Right kidney (tissue), 9 donors: ENCODE measurements at places on chromosomes 16 and 17.

GRCh38 chr17:70329721-70330120, 160.4 kb downstream of the KCNJ2 start:
- no peak for DNase-seq

DNA sequence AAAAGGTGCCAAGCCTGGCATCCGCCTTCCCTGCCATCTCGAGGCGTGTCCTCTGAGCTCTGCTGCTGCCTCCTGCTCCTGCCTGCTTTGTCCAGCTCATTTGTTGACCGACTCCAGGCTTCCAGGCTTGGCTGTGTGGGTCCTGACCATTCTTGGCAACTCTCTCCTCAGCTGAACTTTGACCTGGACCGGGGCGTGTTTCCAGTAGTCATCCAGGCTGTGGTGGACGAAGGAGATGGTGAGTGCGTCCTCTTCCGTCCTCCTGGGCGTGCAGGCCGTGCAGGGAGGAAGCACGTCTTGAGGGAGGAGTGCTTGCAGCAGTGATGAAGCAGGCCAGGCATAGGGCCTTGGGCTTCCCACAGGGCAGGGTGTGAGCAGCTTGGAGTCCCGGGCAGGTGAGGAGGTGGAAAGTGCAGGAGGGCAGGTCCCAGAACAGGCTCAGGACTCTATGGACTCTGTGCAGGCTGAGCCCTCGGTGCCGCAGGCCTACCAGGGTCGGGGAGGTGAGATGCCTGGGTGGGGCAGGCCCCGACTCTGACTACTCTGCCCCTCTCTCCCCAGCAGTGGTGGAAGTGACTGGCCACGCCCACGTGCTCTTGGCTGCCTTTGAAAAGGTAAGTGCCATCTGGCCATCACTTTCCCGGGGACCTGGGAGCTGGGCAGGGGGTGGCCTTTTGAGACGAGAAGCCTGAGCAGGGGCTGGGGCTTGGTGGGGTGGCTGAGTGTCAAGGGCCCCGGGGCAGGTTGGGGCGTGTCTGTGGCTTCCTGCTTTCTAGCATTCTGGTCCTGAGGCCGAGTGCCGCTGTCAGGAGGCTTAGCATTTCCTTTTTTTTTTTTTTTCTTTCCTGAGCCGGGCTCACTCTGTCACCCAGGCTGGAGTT, 28.6 kb upstream of the NUDT16L1 start:
- no peak for DNase-seq

DNA sequence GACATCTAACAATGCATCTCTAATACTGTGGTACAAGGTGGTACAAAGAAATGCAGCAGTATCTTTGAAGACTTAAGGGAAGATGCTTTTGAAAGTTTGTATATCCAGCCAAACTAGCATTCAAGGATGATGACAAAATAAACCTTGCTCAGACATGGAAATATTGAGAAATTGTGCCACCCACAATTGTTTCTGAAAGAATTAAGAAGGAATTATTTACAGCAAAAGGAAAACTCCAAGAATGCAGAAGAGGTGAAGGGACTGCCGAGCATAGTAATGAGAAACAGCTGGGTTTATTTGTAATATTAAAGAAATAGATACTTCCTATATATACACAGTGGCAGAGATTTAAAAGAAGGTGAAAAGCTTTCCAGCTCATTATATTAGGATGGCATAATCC, 29.5 kb downstream of the PMFBP1 start:
- no peak for DNase-seq

- DNase-seq: no peak
Observed at GRCh38 chr17:82495844-82496528, 23.5 kb upstream of the FOXK2 start.

- DNase-seq: no peak
Observed at GRCh38 chr17:58763263-58763662, 7.6 kb downstream of the PPM1E start.

DNA sequence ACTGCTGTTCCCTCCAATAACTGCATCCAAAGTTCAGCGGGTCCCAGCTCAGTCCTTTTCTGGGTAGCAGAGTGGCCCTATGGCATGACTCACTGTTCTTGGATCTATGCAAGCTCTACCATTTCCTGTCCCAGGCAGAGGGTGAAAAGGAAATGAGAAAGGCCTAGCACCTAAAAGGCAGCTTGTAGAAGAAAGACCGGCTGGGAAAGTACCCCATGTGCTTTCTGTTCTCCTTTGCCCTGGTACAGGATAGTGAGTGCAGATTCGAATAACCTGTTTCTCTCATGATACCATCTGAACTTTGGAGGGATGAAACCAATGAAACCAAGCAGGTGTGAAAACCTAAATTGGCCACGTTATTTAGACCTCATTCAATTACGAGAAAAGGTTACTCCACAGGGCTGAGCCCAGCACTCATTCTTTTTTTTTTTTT, 12.7 kb upstream of the HASPIN start:
- DNase-seq: no peak

DNA sequence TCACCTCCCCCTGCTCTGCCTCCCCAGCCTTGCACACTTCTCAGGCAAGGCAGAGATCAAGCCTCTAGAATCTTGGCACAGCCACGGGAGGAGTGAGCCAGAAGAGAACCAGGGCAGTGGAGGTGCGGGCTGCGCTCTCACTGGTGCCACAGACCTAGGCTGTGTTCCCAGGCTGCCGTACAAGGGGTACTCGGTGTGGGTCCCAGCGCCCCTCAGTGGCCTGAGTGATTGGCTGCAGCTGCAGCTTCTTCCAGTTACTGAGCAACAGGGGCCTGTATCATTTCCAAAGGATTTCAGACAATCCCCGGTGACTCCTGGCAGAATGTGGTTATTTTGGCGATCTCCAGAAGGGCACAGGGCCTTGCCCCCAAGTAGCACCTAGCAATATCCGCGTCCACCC, 1852.1 kb downstream of the TP53TG3F start:
- no peak for DNase-seq

- DNase-seq: peak; percentile 64
Observed at GRCh38 chr17:46841561-46842379, 9.6 kb upstream of the WNT9B start.

- DNase-seq: no peak
Observed at GRCh38 chr17:79255456-79255855, 180.8 kb downstream of the ENGASE start.

DNA sequence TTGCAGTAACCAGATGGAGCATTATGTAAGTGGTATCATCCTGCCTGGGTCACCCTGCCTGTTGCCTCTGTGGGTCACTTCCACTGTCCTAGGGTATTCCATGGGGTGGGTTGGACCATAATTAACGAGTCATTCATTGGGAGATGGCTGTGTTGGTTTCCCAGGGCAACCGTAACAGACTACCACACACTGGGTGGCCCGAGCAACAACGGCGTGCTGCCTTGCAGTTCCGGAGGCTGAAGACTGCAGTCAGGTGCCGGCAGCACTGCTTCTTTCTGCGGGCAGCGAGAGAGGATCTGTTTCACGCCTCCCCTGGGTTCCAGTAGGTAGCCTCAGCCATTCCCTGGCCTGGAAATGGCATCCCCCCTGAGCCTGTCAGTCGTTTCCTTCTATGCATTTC, 28.9 kb upstream of the CMIP start:
- DNase-seq: no peak

DNA sequence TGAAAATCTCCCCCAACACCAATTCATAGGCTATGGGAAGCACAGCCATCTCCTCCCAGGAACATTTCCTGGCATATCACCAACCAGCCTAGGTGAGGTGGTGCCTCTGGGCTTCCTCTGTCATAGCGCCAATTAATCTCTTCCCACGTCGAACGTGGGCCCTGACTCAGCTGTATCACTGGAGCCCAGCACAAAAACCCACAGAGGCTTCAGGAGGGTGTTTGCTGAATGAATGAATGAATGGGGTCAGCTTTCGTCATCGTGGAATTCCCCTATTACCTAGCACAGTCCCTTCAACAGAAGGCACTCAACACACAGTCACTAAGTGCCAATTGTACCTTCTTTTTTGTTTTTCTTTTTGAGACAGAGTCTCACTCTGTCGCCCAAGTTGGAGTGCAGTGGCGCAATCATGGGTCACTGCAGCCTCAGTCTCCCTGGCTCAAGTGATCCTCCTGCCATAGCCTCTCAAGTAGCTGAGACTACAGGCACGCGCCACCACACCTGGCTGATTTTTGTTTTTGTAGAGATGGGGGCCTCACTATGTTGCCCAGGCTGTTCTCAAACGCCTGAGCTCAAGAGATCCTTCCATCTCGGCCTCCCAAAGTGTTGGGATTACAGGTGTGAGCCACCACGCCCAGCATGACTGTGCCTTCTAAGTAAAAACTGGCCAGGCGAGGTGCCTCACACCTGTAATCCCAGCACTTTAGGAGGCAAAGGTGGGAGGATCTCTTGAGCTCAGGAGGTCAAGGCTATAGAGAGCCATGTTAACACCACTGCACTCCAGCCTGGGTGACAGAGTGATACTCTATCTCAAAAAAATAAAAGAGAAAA, 4.1 kb downstream of the ZNF688 start:
- DNase-seq: no peak

- DNase-seq: peak; percentile 89
Observed at GRCh38 chr17:75896415-75897159, at the start of gene TRIM65. Gene TRIM65 (minus strand): TSS chr17:75896951. CDS start chr17:75896937, 14 bp downstream.

GRCh38 chr16:84357191-84357651, 11.1 kb upstream of the ATP2C2 start:
- DNase-seq: no peak

DNA sequence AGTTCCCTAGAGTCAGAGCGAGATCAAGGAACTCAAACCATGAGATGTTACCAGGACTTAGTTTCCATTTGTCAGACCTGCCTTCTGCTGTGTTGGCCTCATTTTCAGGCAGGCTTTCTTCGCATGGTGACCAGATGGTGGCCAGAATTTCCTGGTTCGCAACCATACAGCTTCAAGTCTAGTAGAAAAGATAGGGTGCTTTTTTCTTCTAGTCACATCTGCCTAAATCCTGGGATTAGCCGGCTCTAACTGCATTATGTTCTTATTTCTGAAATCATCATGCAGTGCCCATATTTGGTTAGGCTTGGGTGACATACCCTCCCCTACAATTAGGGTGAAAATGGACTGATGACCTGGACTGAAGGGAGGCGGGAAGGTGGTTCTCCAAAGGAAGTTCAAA, 131.5 kb downstream of the SHISA9 start:
- no peak for DNase-seq

GRCh38 chr17:13947499-13947898, 121.8 kb upstream of the COX10 start:
- no peak for DNase-seq

GRCh38 chr16:47486856-47487255, 25.7 kb downstream of the PHKB start:
- DNase-seq: no peak

DNA sequence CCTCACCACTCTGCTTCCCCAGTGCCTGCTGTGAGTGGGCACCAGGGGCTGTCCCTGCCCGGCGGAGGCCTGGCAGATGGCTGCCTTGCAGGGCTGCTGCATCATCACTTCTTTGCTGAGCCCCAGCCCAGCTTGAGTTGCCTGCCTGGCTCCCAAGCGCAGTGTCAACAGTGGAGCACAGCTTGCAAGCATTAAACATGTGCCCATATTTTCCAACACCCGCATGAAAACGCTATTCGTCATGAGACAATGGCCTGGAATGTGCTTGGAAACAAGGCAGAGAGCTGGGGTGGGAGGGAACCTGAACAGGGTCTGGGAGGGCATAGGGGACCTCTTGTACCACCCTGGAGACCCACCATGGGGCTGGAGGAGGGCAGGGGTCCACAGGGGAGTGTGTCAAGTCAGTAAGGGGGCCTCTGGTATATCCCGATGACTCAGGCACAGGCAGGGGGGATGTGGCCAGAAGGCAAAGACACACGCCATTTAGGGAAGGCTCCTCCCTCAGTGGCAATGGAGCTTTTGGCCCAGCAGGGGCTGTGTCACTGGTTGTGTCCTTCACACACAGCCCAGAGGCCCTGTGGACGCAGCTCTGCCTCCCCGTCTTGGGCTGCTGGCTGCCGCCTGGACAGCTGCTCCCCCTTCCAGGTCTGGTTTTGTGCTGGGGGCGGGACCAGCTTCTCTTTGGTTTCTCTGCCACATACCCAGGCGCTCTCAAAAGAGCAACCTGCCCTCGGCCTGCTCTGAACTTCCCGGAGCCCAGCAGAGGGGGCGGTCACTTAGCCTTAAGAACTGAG, 17.4 kb upstream of the MTSS2 start:
- DNase-seq: no peak

- no peak for DNase-seq
Observed at GRCh38 chr16:64122177-64122576, 999.7 kb downstream of the CDH11 start.

DNA sequence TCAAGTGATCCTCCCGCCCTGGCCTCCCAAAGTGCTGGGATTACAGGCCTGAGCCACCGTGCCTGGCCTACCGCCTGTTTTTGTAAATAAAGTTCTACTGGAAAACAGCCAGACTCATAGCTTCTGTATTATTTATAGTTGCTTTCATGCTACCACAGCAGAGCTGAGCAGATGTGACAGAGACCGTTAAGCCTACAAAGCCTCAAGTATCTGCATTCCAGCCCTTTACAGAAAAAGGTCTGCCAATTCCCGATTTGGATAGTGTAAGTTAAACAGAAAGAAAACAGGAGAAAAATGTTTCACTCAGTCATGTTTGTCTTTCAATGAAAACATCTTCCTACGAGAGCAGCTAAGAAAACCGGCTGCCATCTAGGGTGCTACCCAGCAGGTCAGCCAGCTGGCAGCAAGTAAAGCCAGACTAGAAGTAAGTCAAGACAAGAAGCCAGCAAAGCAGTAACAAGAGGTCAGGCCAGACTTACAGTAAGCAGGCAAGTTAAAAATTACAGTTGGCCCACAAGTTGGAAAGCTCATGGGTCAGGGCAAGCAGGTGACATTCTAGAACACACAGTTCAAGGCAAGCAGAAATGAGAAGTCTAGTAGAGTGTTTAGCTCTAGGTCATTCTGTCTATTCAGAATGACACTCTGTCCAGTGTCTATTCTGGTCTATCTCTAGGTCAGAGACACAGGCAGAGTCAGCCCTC, 17.7 kb downstream of the NCBP3 start:
- no peak for DNase-seq

DNA sequence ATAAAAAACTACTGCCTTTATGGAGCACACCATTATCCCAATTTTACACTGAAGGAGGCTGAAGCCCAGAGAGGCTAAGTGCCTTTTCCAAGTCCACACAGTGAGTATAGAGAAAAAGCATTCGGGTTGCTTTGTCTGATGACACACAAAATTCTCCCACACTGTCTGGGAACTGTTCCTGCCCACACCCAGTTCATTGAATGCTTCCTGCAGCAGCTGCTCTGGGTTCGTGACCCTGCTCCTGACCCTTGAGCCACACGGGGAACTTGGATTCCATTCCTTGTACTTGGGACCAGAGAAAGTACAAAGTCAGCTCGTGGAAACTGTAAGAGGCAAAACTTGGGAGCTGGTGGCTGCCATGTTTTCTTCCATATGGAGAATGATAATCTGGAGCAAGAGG, 57.9 kb downstream of the AKAP1 start:
- no peak for DNase-seq

DNA sequence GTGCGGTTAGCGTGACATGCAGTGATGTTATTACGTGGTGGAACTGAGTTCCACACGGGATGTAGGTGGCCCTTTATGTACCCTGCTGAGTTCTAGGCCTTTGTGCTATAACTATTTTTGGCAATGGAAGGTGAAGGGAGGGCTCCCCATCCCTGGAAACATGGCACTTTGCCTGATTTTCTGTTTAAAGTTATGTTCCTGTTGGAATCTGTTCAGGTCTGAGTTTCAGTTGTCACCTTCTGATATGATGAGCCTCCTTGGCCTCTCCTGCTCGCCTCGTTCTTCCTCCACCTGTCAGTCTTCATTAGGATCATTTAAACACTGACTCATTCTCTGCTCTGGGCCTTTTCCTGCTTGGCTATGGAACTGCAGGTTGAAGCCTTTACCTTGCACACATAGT, 200.6 kb downstream of the FTO start:
- no peak for DNase-seq
